ENCODE measurements at places on chromosomes 3 and 15.

DNA sequence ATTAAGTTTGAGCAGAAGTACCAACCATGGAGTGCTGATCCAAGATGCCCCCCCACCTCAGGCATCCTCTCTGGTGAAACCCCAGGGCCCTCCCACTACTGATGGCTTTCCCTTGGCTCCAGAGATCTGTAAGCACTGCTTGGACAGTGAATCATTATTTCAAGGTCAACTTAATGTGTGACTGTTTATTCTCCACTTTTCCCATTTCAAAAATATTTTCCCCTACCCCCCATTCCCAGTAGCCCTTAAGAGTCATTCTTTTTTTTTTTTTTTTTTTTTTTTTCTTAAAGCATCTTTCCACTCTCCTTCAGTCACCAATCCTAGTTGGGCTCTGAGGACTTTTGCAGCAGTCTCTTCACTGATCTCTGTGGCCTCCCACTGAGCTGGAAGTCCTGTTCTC, 82.6 kb downstream of the PCCB start:
- no peak for DNase-seq

DNA sequence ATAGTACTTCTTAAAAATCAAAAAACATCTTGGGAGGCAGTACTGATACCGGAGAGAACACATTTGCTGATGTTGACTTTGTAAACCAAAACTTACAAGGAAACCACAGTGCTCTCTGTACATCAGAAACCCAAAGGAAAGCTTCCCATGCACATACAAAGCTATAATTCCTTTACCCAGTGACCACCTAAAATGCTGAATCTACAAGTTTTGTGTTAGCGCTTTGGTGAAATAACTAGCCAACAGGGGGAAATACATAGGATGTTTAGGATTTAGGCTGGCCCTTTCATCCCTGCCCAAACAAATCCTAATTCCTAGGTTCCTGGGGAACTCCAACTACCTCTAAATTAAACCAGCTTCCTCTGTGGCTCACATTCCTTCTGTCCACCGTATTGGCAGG, 15.3 kb upstream of the SPG21 start:
- DNase-seq: no peak

- no peak for DNase-seq
Observed at GRCh38 chr3:46061887-46062286, 34.6 kb upstream of the XCR1 start.

- no peak for DNase-seq
Observed at GRCh38 chr15:58331560-58331912, 100.3 kb upstream of the LIPC start.

DNA sequence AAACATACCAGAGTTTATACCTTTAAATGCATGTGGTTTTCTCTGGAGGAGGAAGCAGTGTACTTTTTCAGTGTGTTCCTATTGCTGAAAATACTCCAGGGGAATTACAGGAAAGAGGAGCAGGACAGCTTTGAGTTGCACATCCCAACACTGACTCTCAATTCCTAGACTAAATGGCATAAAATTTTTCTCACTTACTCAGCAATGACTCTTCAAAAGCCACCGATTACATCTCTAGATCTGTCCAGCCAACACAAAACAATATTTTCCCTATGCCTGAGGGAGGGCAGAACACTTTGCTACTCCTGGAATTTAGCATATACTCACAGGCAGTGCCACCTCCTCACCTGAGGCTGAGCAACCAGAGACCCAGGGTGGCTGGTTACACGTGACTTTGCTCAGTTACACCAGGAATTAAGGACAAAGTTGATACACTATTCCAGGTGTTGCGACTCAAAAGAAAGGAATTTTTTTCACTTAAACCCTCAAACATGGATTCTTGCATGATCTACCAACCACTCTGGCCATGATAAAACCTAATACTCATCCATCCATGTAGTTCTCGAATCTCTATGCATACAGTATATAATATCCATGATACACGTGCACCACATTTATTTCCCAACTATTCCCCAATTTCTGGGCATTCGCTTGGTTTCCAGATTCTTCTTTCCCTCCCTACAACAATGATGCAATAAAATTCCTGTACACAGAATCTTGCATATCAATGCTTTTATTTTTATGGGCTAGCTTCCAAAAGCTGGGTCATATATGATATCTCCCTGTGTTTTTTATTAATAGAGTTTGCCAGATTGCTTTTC, 194.6 kb downstream of the THRB start:
- DNase-seq: no peak

Data from activated CD4-positive, alpha-beta T cell treated with anti-CD3 and anti-CD28 coated beads, Interleukin-2, amount 50 U/mL, for 24 hours (primary cell).